Keratinocyte (primary cell): ENCODE measurements at places on chromosomes 12 and 14.

DNA sequence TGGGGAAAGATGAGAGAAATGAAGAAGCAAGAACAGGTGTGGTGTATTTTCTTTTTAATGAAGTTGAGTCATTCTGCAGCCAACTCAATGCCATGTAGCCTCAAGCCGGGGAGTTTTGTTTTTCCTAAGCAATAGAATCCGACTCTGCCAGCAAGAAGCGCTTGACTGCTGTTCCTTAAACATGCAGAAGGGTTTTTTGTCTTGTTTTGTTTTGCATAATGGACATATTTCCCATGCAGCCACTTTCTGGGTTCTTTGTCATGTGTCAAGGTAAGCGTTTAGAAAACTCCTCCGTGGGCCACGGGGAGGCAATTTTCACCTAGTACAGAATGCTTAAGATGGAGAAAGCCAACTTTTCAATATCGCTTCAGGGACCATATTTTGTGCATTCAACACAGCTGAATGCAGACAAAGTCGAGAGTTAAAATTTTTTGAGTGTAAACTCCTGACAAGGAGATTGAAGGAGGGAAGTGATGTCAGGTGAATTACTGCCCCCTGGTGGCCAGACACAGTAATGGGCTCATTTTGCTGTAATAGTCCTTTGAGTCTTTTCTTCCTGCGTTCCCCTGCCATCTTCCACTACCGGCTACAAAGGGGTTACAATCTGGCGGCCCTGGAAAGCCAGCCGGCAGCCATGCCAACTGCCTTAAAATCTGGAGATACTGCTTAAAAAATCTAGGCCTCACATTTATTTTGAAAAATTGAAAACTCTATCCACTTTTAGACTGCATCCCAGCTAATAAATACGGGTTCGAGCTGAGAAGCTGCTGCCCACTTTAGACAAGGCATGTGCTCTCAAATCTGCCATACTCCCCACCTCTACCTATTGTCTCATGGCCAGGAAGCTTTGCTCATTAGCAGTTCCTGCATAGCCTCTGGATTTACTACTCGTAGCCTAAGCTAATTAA lies 3.2 kb upstream of the FICD start:
- no peak for DNase-seq

DNA sequence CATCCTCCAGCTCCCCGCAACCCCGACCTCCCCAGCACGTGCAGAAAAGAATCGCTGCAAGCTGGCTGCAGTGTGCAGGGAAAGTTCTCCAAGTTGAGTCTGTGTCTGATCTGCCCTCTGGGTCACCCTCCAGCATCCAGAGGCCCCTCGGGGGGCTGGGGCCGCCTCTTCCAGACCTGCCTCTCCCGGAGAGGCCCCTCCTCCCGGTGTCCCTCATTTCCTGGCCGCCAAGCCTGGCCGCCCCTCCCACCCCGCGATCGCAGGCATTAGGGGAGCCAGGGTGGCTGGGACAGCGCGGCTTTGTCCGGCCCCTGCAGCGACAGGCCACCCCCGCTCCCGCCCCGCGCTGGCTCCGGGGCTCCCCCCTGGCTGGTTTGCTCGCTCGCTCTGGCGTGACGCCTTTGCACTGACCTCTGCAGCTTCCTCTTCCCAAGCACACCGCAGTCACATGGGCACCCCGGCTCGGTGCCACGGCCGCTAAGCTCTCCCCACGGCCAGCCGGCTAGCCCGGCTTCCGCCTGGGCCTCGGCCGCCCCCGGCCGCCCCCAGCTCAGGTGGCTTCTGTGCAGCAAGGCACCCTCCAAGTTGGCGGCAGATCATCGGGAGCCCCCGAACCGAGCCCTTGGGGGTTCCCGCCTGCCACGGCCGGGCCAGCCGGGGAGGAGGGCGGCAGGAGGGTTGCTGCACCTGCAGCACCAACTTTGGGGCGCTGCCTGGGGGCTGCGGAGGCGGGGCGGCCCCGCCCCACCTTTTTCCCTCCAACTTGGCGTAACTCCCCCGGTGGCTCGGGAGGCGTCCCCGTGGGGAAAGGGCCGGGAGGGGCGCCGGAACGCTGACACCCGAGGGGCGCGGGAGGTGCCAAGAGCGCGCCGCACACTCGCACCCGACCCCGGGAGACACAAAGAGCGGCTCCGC lies 43.7 kb downstream of the KDM2B start:
- DNase-seq: no peak

DNA sequence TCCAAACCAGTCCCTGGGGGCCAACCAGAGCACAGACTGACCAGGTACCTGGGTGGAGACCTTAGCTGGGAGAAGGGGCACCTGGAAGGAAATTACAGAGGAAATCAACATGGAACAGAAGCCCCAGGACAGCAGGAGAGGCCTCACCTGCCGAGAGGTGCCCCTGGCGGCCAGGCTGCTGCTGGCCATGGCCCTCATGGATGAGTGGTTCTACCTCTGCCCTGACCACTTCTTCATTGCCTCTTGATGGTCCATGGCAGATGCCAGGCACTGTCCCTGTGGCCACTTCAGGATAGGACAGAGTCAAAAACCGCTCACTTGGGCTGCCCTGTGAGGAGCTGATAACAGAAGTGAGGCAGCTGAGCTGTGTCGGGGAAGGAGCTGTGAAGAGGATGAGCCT lies 73.1 kb upstream of the GNG2 start:
- no peak for DNase-seq

DNA sequence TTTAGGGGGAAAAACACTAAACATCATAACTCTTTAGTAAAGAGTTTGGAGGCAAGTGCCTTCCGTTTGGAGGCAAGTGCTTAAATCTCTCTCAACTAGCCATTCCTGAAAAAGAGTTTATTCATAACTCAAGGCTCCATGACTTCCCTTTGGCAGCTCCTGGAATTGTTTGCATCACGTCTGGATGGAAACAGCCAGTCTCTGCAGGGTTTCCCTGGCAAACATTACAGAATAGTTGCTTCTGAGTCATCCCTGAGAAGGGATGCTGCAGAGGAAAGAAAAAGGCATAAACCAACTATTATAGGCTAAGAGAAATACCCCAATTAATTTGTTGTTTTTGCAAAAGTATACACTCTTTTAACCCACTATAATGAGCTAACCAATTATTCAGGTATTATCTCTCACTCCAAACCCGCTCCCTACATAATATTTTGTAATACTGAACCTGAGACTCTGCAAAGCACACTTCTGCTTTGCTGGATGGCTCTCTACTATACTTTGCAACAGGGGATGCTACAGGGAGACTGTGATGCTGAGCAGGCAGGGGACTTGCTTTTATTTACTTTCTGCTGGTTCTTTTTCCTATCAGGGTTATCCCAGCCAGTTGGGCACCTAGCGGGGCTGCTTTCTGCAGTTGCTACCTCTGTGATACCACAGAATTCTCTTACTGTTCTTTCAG lies 497.7 kb downstream of the FUT8 start:
- no peak for DNase-seq

- DNase-seq: no peak
These were observed 388.8 kb downstream of the PDZRN4 start for GRCh38 chr12:41576925-41577324.

DNA sequence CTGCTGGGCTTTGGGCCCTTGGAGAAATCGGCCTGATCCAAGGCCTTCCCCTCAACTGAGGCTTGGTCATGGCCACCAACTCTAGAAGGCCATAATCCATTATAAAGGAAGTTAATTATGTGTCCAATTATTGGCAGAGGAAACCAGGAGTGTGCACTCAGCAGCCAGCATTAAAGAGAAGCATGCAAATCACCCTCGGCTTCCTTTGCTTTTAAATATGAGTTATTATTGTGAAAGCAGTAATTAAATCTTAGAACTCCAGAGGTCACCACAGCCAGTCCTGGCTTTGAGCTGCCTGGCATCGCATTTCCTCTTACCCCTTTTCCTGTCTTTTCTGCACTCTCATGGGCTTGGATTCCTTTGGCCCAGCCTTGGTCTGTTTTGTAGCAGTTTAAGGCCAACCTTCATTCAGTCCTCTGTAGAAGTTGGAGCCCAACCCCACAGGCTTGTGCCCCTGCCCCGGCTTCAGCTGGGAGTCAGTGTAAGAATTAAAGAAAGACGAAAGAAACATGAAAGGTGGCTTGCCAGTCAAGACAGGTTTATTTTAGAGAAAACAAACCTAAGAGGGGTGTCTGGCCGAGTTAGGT lies 14.7 kb upstream of the KRT86 start:
- no peak for DNase-seq
